ENCODE measurements at places on chromosomes 11 and 22.

GRCh38 chr11:76760236-76760635 lies 22.9 kb upstream of the TSKU start:
- DNase-seq = no peak

DNA sequence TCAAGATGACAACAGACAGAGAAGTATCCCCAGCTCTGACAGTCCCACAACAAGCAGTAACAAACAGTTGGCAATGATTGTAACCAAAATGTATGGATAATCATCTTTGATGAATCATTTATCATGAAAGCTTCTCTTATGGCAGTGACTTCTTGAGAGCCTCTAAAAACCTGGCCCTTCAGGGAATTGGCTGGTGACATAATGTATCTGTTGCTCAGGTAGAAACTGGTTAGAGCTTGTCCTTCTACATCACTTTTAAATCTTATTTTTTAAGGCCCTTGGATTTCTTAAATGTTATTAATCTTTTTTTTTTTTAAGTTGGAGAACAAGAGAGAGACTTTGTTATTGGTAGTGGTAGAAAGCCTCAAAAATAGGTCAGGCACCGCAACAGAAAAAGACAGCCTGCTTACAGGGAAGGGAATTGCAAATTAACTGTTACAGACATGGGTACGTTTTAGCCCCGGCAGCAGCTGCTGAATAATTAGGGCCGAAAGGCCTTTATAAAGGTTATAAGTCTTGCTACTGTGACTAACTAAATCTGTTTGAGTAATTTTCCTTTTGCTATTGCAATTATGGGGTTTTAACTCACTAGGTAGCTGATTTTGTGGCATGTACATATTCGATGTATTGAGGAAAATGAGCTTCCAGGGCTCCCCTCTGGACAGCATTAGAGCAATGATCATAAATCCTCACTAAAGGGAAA lies 207.7 kb upstream of the LRRC4C start:
- no peak for DNase-seq

- DNase-seq = no peak
These were observed 82.3 kb downstream of the YAP1 start for GRCh38 chr11:102192349-102193066.

DNA sequence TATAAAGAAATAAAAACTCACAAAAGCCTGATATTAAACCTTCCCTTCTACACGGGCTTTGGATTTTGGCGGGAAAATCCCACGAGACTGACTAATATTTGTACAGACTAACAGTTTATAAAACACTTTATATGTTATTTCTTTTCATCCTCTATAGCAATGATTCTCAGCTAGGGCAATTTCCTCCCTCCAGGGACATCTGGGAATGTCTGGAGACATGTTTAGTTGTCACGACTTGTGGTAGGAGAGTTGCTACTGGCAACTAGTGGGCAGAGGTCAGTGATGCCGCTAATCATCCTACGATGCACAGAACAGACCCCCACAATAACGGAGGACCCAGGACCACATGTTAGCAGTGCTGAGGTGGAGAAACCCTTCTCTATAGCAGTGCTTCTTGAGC lies 304.8 kb upstream of the PITPNB start:
- no peak for DNase-seq

DNA sequence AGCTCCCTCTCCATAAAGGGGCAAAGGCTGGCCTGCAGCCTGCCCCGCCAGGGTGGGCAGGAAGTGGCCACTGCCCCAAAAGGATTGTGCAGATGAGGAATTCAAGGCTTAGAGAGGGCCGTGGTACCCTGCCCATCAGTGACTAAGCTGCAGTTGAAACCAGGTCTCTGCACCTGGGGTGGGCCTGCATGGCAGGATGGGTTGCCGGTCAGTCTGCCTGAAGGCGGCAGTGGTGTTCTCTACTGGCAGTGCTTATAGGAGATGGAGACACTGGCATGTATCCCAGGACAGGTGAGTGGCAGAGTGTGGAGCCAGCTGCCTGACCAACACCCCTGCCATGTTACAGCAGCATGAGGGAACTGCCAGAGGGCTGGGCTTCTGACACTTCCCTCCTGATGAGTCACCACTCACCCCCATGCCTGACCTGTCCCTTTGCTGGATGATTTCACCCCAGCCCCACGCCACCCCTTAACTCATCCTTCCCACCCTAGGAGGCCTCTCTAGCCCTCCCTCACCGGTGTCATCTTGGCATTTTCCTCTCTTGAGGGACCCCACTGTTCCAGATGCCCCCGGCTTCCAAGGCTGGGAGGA lies 70.2 kb upstream of the LMO1 start:
- no peak for DNase-seq

DNA sequence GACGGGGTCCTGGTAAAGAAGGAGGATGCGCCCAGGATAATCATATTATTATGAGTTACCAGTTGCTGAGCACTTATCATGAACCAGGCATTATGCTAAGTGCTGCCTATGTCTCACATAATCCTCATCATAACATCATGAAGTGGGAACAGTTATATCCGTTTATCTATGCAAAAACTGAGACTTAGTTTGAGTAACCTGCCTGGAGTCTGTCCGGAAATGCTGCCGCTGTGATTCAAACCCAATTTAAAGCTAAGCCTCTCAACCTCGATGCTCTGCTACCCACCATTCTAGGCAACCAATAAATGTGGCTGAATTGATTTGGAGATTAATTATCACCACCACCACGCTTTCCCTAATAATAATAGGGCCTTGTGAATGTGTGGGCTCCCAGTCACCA lies 111.5 kb upstream of the CLMP start:
- DNase-seq = no peak

GRCh38 chr22:39515266-39516050 lies 4.9 kb upstream of the ATF4 start:
- no peak for DNase-seq

DNA sequence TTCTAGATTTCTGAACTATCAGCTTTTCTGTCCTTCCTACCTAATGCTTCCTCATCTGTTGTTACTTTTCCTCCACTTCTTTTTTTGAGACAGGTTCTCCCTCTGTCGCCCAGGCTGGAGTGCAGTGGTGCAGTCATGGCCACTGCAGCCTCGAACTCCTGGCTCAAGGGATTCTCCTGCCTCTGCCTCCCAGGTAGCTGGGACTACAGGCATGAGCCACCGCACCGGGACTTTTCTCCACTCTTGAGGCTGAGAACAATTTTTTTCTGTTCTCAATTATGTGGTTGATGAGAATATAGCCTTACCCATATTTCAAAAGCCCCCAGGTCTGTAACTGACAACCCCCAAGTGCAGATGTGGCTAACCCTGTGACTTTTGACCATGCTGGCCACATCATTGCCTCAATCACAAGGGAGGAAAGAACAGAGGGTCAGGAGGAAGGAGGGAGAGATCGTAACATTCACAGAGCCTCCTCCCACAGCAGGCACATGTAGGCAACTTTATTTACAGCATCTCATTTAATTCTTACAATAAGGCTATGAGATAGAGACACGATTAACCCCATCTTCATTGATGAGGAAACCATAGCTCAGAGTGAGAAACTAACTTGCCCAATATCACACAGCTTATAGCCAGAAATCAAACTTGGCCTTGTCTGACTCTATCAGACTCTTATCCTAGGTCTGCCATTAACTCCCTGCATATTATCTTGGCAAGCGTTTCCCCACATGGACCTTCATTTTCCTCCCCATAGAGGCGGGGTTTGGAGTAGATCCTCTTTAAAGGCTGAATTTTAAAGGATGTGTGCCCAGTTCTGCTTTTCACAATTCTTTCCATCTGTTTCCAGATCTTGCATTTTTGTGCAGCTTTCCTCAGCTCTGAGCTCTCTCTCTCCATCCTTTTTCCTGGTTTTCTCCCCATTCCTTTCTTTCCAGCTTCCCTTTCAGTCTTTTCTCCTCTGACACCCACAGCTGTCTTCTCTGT lies 9.6 kb downstream of the POU2F3 start:
- DNase-seq = no peak

DNA sequence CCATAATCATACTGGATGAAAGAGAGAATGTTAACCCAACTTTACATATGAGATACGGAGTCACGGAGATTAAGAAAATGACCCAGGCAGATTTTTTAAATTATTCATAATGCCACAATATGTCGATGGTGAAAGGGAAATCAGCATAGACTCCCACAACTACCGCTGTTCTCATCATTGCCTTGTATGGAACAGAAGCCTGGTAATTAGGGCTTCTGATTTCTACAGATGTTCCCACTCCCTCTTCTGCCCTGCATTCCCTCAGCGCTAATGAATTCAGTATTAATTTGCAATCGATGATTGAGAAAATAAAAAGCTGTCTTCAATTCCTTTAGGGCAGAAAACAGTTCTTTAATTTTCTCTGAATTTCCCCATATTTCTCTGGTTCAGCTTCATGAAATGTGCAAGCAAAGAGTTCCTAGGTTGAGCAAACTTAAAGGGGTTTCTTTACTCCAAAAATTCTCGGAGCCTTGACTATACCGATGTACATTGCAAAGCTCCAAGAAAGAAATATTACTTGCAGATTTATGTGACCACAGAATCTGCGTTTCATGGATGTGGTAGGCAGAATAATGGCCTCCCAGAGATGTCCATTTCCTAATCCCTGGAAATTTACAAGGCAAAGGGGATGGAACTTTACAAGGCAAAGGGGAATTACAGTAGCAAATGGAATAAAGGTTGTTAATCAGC lies 134.9 kb upstream of the ZC3H12C start:
- no peak for DNase-seq

DNA sequence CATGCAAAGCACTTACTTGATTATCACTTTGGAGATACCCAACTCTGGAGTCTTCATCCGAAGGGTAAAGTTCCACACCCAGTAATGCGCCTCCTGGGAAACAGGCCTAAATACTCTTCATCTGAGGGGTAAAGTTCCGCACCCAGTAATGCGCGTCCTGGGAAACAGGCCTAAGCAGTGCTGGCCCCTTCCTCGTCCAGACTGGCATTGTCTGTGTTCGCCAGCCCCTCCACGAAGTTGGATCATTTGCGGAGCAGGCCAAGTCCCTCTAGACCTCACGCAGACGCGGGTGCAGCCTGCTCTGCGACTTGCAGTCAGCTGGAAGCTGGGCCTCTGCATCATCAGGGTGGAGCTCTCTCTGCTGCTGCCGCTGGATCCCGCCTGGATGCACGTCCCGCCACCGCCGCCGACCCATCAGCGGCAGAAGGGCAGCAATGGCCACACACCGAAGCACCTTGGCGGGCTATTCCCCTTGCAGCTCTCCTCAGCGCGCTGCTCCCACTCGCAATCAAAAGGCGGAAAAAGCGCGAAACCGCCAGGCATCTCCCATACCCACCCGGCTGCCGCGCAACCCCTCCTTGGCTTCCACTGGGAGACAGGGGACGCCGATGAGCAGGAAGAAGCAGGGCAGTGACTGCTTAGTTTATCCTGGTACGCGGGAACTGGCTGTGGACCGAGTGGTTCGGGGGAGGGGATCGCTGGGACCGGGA lies 34.1 kb upstream of the GLYATL1 start:
- no peak for DNase-seq
